Fibroblast of gingiva (primary cell): ENCODE measurements at places on chromosomes 2 and 18.

DNA sequence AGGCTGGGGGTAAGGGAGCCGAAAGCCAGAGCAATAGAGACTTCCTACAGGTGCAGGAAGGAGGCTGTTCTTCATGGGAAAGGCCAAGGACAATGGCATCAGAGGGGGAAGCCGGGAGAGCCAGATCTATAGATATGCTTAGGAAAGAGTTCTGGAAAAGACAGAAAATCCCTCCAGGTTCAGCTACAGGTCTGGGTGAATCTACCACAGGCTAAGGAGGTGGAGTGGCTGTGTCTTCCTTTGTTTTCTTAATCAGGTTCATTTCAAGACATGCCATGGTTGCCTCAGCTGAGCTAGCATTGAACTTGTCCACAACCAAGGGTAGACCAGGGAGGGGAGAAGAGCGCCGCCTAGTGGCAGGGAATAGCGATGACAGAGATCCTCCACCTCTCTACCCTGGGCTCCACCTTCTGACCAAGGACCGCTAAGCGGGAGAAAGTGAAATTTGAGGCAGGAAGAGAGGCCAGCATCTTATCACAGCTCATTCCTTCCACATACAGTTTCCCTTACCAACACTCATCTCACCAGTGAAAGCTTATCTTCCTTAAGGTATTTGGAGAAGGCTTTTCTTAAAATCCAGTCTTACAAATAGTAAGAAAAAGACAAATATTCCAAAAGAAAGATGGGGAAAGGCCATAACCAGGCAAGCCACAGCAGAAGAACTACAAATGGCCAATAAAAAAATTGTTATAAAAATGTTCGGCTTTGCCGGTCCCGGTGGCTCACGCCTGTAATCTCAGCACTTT lies 74.2 kb downstream of the VIT start:
- DNase-seq, result peak; percentile 23

GRCh38 chr2:75221862-75222261 lies 22.5 kb upstream of the TACR1 start:
- DNase-seq, result peak; percentile 17

GRCh38 chr18:13834496-13835015 lies 10.6 kb downstream of the MC5R start:
- DNase-seq, result no peak

- DNase-seq, result peak; percentile 10
Measured at GRCh38 chr2:223459328-223459939, 142.7 kb downstream of the SCG2 start.

DNA sequence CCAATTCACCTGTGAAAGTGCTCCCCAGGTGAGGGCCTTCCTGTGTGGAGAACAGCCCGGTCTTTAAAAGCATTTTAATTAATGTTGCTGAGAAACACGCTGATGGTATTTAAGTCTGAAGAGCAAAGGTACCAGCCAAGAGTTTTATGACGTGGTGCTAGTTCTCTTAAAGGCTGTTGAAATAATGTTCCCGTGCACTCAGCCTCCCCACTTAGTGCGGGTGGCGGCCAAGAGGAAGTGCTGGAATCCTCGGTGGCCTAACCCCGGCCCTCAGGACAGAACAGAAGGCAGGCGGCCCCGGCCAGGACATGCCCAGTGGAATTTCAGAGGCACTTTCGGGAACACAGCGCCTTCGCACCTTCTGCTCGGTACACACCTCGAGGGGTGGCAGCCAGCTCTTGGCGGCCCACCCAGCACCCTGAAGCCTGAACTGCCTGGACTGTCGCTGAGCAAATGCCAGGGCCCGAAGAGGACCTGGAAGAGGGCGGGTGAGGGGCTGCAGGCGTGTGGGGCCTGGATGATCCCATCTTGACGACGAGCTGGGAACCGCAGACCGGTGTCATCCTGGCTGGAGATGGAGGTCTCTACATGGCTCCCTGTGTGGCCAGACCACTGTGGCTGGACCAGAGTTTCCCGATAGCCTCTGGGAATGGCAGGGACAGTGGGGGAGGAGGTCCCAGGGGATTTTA lies 142.9 kb downstream of the ASB1 start:
- no peak for DNase-seq

DNA sequence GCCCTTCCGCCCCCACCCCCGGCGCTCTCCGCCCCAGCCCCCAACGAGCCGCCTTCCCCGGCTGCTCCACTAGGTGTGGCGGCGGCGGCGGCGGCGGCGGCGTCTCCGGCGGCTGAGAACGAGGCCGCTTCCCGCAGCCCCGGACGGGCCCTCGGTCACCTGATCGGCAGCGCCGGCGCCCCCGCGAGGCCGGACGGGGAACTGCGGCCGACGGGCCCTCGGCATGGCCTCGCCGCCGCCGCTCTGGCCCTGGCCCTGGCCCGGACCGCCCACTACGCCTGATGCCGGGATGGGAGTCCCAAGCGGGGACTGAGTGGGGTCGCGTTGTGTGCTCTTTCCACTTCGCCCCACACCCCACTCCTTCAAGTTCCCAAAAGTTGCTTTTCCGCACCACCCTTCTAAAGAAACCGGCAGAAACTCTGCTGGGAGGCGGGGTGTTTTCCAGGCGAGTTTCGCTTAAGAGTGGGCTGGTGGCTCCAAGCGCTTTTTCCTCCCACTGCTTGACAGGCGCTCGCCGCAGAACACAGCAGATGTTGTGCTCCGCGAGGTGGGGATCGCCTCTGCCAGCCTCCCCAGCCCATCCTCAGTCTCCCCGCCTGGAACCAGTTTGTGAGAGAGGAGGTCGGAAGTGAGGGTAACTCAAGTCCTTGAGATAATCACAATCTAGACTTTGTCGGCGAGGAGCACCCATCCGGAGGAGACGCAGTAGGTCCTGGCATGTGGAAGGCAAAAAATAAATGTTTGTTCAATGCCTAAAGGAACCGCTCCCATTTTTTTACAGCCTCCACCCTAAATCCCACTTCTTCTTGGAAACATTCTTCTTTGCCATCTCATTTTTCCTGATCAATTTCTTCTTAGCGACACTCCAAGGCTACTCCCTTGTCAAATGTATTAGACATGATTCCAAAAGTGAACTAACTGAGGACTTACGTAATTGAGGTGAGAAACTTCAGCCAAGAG lies at the start of gene NCKAP1:
Gene NCKAP1, minus strand, starts transcription at position 117 of the 960 bp plus-strand sequence. CDS start 358 bp downstream, outside the sequence.
- peak; percentile 87 for DNase-seq
